ENCODE measurements at places on chromosomes 5 and 9.

DNA sequence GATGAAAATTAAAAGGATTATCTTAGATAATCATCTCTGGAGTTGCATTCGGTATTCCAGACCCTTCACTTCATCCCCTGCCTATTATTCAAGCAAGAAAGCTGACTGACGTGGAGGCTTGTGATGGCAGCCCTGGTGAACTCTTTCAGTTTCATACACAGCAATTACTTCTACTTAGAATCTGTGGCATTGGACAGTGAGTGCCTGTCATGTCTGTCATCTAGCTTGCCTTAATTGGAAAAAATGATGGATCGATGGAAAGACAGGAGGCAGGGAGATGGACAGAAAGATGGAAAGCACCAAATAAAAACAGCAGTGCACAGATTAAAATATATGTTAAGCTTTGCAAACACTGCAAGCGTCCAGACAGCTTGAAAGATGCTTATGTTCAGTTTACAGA is 1371.0 kb upstream of the CDH6 start:
- DNase-seq: no peak

GRCh38 chr9:69155341-69156030 is 18.6 kb upstream of the TJP2 start:
- no peak for DNase-seq

DNA sequence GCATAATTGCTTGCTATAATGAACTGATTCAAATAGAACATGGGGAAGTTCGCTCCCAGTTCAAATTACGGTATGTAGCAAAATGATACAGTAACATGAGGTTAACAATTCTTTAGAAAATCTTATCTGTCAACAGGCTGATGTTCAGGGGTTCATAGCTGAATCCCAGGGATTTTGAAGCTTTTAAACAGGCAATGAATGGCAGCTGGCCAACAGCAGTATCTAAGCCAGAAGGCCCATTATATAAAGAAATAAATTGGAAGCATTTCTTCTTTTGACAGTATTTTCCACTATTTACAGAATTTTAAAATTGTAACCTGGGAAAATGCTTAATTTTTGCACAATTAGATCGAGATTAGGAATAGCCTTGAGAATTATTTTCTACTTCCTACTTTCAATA is 126.8 kb downstream of the PDE8B start:
- DNase-seq: no peak

GRCh38 chr5:53063176-53063575 is 46.4 kb downstream of the MOCS2 start:
- no peak for DNase-seq

DNA sequence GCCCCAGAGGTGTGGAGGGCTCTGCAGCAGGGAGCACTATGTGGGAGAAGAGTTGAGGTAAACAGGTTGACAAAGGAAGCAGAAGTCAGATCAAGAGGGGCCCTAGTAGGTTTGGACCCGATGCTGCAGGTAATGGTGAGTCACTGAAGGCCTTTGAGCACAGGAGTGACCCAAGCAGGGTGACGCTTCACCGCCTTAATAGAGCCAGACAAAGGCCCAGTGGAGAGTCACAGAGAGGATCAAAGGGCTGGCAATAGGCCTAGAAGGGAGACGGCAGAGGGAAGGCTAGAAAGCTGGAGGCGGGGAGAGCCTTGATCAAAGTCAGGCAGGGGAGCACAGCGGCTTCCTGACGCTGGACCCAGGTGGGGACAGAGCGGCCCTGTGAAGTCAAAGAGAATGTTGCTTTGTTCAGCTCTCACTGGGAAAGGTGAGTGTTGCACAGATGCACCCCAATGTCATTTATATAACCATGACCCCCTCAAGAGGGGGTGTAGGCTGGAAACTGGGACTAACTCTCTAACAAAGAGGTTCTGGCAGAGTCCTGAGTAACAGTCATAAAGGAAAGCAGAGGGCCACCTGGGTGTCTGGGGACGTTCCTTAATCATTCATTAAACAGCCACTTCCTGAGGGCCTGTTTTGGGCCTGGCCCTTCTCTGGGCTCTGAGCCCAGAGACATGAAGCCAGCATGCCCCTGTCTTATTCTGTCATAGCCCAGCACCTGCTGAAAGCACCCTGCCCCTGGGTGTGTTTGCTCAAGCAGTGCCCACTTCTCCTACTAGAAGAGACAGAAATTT is 9.8 kb upstream of the CPLX2 start:
- no peak for DNase-seq

Measured in stimulated activated CD8-positive, alpha-beta memory T cell treated with anti-CD3 and anti-CD28 coated beads, Interleukin-2, amount 100 ng/mL, for 1 hour (primary cell).